HT1080 (cell line): ENCODE measurements at places on chromosomes 2 and 18.
A peak's percentile ranks its signal among the peaks of the same experiment; 100 is the strongest.

GRCh38 chr2:199395311-199395710, 62.4 kb downstream of the SATB2 start:
- DNase-seq = no peak

DNA sequence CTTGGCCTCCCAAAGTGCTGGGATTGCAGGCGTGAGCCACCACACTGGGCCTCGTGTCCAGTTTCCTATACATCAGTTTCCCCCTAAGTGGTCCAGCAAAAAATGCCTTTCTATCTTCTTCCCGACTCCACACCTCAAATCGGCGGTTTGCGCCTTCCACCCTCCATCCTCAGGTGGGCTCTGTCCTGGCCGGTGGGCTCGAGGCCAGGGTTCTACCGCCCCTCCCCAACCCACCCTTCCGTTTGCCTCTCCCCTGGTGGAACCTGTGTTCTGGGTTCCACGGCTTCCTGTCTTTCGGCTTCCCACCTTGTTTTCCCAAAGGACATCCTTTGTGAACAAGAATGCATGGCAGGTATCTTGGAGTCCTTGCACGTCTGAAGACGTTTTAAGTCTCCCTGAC, 104.4 kb downstream of the HS6ST1 start:
- DNase-seq = no peak

- DNase-seq = no peak
These were observed 95.1 kb upstream of the GPC1 start for GRCh38 chr2:240340361-240340761.

DNA sequence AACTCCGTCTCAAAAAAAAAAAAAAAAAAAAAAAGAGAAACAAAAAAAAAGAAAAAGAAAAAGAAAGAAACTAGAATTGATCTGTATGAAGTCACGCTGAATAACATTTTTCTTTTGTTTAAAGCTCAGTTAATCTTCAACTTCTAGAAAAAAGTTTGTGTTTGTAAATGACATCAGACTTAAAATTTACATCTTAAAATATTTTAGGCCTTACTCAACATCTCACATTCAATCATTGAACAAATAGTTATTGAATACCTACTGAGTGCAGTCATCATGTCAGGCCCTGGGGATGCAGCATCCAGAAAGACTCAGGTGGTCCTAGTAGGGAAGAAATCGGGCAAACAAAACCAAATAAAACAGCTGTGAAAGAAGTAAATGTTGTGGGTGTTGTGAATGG, 292.3 kb upstream of the FANCL start:
- no peak for DNase-seq

- DNase-seq = peak; percentile 98
These were observed 42.6 kb upstream of the RAPGEF4 start for GRCh38 chr2:172693037-172693436.

DNA sequence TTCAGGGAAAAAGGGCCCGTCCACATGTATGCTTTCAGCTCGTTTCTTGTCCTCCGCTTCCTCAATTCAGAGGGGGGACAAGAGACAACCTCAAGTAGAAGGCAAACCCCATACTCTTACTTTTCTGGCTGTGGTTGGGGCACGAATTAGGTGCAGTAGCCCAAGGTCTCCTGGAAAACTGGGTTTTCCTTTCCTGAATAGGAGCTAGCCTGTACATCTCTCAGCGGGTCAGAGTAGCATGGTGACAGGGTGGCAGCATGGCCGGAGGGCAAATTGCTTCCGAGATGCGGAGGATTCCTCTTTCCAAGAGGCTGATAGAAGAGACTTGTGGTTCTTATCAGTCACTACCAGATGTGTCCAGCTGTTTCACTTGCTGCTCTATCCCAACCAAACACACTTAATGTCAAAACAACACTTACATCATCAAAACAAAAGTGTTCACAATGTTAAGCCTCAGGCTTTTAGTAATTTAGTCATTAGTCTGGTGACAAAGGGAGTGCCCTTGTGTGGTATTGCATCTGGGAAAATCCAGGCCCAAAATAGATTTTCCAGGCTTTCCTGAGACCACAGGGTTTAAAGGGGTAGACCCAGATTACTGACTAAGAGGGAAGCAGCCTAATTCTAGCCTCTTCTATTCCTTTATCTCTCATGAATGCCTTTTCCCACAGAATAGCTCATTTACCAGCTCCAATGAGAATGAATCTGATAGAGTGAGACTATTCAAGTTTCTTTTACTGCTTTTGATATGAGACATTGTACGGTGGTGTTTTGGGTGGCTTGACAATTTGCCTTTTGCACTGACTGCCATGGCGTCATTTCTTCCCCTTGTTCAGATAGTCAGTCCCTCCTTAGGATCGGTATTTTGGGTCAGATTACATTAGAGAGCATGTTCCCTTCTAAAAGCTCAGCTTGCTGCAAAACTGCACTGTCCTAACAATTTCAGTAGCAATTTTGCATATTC, 162.0 kb downstream of the LTBP1 start:
- DNase-seq = no peak

GRCh38 chr18:64119916-64120315, 29.0 kb downstream of the LINC00305 start:
- DNase-seq = peak; percentile 24
